ENCODE measurements at places on chromosomes 7 and 10.

DNA sequence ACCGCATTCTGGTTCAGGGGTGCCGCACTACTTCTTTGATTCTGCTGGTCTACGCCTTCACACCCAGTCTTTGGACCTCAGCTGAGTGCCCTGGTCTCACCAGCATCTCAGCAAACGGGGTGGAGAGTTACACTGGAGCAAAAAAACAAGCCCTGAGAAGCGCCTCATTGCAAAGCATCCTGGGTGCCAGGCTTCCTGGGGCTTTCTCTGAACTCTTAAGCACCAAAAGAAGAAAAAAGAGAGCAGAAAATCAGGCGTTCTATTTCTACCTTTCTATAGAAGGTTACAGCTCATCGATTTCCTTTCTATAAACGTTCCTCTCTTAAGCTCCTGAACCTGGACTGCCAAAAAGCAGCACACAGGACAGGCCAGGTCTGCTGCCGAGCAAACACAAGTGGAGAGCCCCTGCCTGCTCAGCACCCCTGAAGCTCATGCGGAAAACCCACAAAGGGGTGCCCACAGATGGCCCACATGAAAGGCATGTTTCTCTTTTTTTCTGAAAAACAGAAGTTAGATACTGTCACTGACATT lies 217.9 kb downstream of the SFMBT2 start:
- DNase-seq: no peak

- DNase-seq: no peak
Measured at GRCh38 chr7:140219672-140220524, 43.1 kb upstream of the KDM7A start.

DNA sequence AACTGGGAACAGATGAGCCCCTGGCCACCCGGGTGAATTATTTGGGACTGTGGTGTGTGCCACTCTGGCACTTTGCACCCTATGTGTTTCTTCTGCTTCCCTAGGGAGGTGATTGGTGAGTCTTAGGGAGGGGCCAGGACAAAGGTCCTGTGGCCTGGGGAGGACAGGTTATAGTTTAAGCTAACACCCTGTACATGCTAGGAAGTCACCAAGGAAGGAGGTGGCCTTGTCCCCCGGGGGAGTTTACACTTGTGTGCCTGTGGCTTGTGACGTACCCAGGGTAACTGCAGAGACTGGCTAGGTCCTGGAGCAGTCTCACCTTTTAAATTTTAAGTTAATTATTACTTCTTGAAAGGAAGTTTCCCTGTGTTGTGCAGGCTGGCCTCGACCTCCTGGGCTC lies 196.2 kb downstream of the BAMBI start:
- DNase-seq: no peak

GRCh38 chr7:18940593-18941134 lies 176.8 kb downstream of the TWIST1 start:
- no peak for DNase-seq

DNA sequence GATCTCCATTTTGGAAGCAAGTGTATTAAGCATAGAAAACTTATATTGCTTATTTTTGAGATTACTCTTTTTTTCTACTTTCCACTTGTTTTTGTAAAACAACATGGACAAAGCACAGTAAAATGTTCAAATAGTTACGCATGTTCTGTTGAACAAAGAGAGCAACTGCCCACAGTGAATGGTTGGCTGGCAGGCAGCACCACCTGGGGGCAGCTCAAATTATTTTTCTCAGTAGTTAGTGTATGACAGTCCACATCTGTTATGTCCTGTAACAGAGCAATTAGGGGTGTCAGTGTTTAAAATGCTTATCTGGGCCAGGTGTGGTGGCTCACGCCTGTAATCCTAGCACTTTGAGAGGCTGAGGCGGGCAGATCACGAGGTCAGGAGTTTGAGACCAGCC lies 46.1 kb upstream of the CACUL1 start:
- peak; percentile 19 for DNase-seq

GRCh38 chr7:124776153-124776552 lies 10.6 kb upstream of the GPR37 start:
- no peak for DNase-seq

- DNase-seq: no peak
Measured at GRCh38 chr7:117664047-117664446, 184.2 kb downstream of the CFTR start.

- no peak for DNase-seq
Measured at GRCh38 chr10:116694243-116694926, 48.0 kb downstream of the HSPA12A start.

DNA sequence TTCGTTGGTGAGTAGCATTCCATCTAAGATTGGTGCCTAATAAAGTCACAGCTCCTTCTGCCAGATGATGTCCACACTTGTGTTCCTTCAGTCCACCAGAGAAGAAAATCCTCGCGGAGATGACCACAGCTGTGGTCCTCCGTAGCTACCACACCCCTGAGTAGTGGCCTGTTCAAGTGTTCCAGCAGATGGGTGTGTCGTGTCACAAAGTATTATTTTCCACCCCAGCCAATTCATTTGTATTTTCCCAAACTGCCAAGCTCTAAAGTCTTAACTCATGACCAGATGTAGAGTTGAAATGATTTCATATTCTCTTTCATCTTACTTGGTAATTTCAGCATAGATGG lies 251.3 kb upstream of the TCF7L2 start:
- no peak for DNase-seq

DNA sequence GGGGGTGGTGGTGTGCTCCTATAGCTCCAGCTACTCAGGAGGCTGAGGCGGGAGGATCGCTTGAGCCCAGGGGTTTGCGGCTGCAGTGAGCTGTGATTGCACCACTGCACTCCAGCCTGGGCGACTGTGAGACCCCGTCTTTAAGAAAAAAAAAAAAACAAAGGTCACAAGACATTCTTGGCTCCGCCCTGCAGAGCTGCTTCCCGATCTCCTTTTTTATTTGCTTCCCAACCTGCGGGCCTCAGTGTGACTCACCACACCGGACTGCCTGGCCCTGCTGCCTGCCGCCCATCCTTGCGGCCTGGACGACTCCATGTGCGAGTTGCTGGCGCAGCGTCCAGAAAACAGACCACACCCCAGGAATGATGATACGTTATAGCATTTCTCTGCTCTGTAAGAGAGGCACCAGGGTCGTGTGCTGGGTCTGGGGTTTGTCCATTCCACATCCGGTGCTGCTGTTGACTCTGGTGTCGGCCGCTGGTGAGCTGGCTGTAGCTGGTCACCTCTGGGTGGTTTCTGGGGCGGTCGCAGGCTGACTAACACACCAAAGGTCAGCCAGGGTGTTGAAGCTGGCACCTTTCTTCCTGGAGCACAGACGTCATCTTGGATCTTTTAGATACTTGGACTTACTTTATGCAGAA lies 123.6 kb downstream of the TCF7L2 start:
- DNase-seq: no peak

- DNase-seq: no peak
Measured at GRCh38 chr7:48512892-48513291, 341.6 kb downstream of the ABCA13 start.

GRCh38 chr10:60781661-60782060 lies 3.4 kb downstream of the CDK1 start:
- DNase-seq: no peak

DNA sequence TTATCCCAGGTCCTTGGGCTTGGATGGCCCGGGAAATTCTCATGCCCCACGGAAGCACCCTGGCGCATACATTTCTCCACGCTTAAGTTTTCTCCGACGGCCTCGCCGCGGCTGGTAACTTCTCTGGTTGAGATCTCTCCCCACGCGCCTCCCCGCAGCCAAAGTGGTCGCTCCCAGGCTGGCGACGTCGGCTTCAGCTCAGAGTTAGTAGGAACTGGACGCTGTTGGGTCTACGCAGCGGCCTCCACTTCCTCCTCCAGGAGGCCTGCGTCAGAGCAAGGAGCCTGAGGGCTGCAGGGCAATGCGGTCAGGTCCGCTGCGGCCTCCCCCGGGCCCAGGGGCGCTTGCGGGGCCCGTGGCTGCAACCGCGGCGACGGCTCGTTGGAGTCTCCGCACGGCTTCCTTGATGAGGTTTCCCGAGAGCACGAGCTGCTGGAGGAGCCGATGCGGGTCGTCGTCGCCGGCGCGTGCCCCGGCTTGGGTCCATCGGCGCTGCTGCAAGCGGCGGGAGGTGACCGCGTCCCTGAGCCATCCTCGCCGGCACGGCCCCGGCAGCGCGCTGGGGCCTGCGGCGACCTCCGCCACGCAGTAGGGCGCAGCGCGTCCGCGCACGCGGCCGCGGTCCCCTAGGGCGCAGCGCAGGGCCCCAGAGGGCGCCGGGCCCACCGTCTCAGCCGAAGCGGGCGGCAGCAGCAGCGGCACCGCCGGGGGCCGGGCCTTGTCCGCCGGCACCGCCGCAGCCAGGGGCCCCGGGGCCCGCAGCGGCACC lies 744 bp downstream of the FRAT2 start:
- DNase-seq: no peak

- DNase-seq: no peak
Measured at GRCh38 chr10:74502963-74503608, 323.3 kb upstream of the KAT6B start.

- no peak for DNase-seq
Measured at GRCh38 chr7:40647719-40648118, 512.9 kb downstream of the SUGCT start.

DNA sequence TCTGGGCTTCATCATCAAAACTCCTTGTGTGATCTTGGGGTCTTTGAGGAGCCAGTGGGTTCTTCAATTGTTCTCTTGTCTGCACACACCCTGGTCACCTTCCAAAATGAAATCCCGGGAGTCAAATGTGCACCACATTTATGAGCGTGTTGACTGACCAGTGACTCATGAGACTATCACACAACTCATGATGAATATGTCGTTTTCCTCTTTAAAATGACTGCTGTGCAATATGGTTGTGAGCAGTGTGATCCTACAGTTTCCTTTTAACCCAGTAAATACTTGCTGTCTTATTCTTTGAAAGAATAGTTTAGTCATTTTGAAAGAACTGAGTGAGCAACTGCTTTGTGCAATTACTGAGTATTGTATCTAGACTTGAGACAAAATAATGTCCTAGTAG lies 149.2 kb downstream of the DYNC1I1 start:
- no peak for DNase-seq

- no peak for DNase-seq
Measured at GRCh38 chr7:149140831-149141230, 6.4 kb upstream of the ZNF398 start.

DNA sequence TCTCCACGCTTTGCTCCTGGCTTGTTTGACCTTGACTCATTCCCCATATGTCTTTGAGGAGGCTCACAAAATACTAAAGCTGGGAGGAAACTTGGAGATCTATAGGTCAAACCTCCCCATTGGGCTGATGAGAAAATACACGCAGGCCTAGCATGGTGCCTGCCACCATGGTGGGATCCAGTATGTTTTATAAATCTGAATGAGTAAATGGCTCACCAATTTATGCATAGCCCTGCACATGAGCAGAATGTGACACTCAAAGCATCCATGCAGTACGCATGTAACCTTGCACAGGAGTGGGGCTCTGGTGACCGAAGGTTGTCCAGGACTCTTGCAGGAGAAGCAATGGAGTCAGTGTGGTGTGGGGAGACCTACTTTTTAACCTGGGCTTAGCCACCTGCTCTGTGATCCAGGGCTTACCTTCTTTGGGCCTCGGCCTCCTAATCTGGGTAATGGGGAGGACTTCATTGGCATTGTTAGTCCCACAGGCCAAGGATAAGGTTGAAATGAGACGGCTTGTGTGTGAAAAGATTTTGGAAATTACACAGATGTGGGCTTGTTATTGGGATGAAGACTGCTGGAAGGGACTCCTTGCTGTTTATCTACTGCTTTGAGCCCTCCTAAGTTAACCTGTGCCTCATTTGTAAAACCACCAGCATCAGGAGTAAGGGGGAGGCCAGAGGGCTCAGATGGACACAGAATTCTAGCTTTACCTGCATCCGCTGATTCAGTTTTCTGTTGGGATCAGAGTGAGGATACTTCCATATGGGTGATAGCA lies 58.4 kb downstream of the ADCYAP1R1 start:
- no peak for DNase-seq

- DNase-seq: no peak
Measured at GRCh38 chr10:11275651-11276050, 258.0 kb downstream of the CELF2 start.

GRCh38 chr10:17428351-17429097 lies 25.9 kb downstream of the ST8SIA6 start:
- DNase-seq: no peak

DNA sequence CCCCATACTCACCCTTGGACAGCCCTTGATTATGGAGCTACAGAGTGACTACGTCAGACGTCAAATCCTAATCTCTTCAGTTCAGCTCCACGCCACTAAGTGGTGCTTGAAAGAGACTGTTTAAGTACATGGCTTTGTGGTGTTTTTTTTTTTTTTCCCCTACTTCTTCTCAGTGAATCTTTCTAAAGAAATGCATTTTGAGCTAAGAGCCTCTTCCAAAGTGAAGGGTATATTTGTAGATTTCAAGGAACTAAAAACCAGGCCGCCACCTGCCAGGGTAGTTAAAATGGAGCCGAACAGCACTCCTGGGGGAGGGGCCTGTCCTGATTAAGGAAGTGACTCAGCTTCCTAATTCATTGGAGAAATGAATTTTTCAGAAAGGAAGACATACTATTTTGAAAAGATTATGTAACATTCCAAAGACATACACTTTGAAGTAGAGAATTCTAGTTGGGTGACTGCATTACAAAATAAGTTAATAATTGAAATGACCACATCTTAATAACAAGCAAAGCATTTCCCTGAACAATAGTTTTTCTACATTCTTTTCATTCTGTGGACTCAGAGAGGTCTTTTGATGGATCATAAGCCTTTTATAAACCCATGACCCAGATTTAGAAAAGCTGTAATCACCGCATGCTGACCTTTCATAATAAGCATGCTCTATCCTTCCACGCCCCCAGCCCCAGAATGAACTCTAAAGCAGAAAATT lies 20.6 kb upstream of the VPS41 start:
- no peak for DNase-seq
